ENCODE measurements at places on chromosomes 12 and 14.
A peak's percentile ranks its signal among the peaks of the same experiment; 100 is the strongest.

DNA sequence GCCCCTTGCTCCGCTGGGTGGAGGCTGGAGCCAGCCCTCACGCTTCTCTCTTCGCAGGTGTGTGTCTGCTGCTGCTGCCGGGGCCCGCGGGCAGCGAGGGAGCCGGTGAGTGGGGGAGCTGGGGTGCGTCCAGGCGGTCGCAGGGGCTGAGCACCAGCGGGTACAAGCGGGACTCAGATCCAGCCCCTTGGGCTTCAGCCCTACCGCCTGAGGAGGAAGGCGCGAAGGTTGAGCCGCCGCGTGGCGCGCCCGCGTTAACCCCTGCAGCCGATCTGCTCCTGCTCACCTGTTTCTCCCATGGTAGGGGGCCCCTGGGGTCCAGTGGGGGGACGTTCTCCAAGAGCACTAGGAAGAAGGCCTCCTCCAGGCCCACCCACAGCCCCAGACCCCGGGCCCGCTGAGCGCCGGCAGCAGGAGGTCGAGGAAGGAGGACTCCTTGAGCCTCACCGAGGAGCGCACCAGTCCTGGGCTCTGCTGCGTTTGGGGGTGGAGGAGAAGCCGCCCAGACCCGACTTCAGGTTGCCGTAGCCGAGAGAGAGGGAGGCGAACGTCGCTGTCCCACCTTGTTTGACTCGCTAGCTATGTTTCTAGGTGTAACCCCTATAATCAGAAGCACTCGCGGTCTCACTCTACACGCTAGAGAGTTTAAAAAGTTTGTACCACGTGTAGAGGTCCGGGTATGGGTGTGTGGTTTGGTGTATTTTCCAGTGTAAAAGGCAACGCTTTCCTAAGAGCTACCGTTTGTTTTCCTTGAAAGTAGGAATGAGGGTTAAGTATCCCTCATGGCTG is 834 bp downstream of the COCH start:
- DNase-seq: no peak

DNA sequence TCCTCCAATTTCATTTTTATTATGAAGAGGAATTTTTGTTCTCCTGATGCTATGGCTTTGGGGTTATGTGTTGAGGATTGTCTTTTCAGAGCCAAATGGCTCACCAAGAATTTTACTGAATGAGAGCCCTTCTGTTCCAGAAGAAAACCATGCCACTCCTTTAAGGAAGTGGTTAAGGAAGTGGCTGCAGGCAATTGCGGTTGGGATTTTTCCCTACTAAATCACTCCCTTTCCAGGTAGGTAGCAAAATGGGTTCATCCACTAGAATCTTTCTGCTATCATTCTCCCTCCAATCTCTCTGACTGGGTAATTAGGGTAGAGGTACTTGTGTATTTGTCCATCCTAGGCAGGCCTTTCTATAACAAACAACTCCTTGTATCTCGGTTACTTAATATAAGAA is 163.1 kb downstream of the TTC8 start:
- DNase-seq: peak; percentile 59

DNA sequence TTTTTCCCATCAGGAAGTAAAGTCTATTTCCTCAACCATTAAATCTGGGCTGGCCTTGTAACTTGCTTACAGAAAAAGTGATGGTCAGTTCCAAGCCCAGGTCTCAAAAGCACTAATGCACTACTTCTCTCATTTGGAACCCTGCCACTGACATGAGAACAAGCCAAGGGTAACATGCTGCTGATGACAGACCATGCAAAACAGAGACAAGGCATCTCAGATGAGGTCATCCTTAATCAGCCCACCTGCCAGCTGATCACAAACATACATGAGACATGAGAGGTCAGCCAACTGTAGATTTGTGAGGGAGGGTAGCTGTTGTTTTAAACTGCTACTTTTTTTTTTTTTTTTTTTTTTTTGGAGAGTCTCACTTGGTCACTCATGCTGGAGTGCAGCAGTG is 16.2 kb downstream of the TWF1 start:
- peak; percentile 3 for DNase-seq

- peak; percentile 78 for DNase-seq
Measured at GRCh38 chr12:21073129-21073528, 57.9 kb upstream of the SLCO1B1 start.

GRCh38 chr12:58888131-58888783 is 32.0 kb downstream of the LRIG3 start:
- DNase-seq: no peak

- DNase-seq: peak; percentile 55
Measured at GRCh38 chr14:100900837-100901390, 2.6 kb downstream of the RTL1 start.

DNA sequence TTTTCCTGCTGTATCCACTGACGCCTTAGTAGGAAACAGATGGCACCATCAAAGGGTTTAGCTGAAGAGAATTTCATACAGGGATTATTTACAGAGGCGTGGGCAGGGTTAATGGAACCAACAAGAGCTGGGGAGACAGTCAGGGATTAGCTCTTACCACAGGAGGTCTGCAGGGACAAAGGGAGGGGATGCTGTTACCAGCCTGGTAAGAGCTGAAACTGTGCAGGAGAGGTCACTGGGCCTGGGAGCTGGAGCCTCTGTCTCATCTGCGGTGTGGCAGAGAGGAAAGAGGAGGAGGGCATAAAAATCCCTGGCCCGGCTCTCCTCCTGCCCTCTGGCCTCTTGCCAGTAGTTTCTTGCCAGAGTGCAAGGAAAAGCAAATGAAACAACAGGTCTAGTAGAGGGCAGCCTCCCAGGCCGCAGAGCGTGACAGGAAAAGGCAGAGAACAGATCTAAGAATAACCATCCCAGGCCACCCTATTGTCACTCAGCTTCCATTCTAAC is 18.9 kb upstream of the POC1B start:
- peak; percentile 21 for DNase-seq

- DNase-seq: no peak
Measured at GRCh38 chr12:120238217-120238616, 27.3 kb downstream of the PXN start.

GRCh38 chr12:121860257-121860656 is 1.6 kb upstream of the HPD start:
- DNase-seq: no peak

DNA sequence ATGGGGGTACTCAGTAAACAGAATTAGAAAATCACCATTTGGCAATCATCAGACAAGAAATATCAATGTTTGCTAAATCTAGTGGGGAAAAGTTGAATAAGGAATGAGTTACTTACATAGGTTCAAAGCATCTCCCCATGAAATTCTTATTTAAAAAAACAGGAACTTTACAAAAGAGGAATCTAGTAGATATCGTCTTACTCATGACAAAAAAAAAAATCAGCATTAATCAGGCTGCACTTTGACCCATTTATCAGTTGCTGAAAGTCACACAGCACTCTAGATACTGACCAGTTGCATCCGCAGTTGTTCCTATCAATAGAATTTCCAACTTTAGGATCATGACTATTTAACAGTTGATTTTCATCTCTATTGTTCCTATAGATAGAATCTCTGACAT is 5.8 kb upstream of the DICER1 start:
- no peak for DNase-seq

- DNase-seq: no peak
Measured at GRCh38 chr12:104712968-104713367, 245.1 kb downstream of the SLC41A2 start.

GRCh38 chr12:122399592-122400373 is 22.7 kb downstream of the CLIP1 start:
- DNase-seq: peak; percentile 85

DNA sequence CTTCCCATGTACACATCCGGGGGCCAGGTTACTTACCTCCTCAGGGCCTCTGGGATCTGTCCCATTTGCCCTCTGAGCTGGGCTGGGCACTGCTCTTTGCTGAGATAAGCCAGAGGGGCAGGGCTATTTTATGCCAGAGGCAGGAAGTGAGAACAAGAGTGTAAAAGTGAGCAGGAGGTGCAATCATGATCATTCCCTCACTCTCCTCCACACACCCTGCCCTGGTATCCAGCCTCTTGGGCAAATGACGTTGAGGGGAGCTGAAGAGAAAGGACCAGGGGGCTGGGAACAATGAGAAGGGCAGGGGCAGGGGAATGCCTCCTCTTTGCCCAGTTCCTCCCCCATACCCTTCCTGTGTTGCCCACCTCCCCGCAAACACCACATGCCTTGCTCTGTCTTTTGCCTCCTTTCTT is 4.2 kb downstream of the LPAR5 start:
- no peak for DNase-seq

- DNase-seq: no peak
Measured at GRCh38 chr12:106141452-106141851, 2.7 kb upstream of the NUAK1 start.

DNA sequence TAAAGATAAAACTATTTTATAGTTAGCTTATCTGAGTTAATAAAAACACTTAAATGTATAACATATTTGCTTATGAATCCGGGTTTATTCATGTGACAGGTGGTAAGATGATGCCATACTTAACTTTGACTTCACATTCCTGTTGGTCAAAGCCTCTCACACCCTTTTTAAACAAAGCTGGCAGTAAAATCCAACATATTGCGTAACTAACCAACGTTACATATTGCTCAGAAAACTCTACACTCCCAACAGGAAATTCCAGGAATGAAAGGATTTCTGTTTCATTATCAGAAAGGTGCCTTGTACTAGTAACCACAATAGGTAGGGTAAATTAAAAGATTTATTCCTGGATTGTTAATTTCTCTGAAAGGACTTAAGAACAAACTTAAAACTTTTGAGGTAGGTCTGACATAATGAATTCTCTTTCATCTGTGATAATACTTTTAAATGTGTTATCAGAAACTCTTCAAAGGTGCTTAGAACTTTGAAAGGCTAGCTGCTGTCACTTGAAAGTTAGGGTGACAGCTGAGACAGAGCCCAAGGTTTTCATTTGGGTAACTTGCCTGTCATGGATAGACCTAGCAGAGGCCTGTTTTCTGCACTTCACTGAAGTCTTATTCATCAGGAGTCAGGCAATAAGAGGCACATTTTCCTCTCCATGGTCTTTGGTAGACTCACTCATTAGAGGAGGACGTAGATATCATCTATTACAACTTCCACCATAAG is 23.8 kb upstream of the CATSPERB start:
- DNase-seq: peak; percentile 92

- DNase-seq: no peak
Measured at GRCh38 chr12:29907461-29907860, 123.7 kb upstream of the TMTC1 start.

DNA sequence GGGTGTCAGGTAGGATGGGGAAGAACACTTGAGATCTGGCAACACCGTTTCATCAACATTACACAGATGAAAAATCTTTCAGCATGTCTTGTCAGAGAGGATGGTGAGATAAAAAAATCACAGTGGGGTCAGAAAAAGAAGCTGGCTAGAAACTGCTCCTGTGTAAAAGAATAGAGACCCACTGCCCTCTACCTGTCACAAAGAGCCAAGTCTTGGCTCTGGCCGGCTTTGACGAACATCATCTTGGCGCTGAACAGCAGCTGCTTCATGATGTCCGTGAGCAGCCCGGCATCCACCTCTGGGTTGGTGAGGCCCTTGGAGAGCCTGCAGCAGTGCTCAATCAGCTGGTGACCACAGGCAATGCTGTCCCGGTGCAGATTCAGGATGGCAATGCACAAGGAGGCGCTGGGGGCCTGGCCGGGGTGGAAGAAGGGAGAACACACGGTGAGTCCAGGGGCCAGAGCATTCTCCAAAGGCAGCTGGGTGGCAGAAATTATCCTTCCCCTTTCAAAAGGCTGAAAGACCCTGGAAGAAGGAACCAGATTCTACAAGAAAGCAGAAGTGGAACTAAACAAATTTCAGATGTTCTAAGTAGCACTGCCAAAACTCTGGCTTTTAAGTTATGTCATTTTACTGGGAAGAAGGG is 50.2 kb downstream of the ZFYVE26 start:
- DNase-seq: no peak

- DNase-seq: peak; percentile 69
Measured at GRCh38 chr12:53950437-53950773, 4.3 kb upstream of the HOXC12 start.

DNA sequence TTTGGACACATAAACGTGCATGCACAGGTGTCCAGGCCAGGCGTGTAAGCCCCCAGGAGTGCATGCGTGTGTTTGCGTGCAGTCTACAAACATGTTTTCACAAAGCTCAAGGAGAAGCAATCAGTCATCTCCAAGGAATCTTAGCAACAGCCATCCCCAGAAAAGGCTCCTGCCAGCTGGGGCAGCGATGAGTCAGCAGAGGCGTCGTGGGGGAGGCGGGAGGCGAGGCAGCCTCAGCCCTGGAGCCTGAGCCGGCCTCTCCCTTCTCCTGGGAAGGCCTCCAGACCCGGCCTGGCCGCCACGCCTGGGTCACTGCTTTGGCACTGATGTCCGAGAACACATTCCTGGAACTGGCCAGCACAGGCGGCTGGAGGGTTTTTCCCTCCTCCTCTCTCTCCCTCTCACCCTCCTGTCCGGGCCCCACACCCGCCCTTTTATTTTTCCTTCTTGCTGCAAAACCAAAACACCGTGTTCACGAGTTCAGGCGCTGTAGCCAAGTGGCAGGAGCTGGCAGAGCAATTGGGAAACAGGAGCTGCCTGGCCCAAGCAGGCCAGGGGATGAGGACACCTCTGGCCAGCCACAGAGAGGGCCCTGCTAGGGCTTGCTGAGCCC is 92.7 kb downstream of the LRRC74A start:
- peak; percentile 73 for DNase-seq

- no peak for DNase-seq
Measured at GRCh38 chr14:100777366-100777817, 48.5 kb upstream of the MEG3 start.

DNA sequence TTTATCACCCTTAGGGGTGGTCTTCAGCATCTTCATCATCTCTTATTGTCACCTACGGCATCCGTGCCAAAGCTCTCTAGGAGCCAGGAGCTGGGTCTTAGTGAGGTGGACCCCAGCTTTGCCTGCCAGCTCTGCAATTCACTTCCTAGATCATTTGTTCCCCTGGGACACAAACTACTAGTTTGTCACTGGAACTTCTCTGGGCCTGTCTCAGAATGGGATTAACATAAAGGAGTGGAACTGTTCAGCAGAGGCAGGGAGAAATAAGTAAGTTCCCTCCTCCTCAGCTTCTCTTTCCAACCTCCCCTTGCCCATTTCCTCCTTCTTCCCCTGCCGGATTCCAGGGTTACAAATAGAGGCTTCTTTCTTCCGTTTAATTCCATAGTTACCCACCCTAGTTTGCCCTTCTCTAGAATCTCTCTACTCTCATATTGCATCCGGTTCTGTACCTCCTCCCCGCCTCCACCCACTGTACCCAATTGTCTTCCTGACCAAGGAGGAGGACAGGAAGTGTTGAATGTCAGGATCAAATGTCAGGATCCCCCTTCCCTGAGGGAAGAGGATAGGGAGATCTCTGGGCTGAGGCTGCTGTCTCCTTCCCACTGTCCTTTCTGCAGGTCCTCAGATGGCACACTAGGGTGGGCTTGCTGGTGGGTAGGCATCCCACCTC is 25.0 kb downstream of the LARP4 start:
- peak; percentile 13 for DNase-seq

DNA sequence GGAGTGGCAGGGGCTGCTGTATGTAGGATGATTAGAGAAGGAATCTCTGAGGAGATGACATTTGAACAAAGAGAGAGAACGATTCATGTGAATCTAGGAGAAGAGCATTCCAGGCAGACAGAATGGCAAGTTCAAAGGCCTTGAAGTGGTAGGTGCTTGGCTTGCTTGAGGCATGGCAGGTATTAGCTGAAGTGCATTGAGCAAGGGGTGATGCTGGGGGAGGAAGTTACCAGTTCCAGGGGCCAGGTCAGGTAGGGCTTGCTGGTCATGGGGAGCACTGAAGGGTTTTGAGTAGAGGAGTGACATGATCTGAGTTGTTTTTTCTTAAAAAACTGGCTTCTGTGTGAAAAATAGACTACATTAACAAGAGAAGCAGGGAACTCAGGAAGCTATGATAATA is 71.8 kb downstream of the SPATS2 start:
- DNase-seq: no peak

- no peak for DNase-seq
Measured at GRCh38 chr14:74829251-74829650, 46.7 kb downstream of the PROX2 start.

GRCh38 chr12:115895247-115895646 is 382.2 kb downstream of the MED13L start:
- no peak for DNase-seq
